ENCODE measurements at places on chromosomes 7 and 10. TPM values are rescaled to one million over a fixed set of nuclear protein-coding genes. Genes with fewer than 3 reads are reported as not detected.

DNA sequence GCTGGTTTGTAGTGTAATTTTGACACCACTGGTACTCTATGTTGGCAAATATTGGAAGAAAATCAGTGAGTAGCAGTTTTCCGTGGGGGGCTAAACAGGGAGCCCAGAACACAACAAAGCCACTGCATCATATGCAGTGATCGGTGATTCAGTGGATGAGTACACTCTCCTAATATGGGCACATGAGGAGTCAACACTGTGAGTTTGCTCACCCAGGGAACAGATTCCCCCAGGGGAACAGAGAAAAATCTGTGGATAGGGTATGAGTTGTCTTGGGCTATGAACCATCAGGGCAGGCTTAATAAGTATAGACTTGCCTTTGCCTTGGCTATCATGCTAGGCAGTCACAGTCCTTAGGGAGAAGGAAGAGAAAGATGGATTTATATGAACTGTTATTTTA is 227.7 kb upstream of the SEMA3E start:
- no peak for DNase-seq

- DNase-seq: no peak
Observed at GRCh38 chr7:36919738-36920137, 195.4 kb upstream of the AOAH start.

DNA sequence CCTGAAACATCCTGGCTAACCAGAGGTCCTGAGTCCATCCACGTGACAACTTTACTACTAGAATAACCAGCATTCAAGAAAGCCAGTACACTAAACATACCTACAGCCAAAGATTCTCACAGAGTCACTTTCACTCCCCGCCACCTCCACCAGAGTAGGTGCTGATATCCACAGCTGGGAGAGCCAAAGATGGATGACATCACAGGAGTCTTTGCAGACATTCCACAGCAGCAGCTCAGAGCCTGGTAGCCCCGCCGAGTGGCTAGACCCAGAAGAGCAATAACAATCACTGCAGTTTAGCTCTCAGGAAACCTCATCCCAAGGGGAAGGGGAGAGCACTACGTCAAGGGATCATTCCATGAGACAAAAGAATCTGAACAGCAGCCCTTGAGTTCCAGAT is 13.5 kb upstream of the ADAM22 start:
- no peak for DNase-seq

DNA sequence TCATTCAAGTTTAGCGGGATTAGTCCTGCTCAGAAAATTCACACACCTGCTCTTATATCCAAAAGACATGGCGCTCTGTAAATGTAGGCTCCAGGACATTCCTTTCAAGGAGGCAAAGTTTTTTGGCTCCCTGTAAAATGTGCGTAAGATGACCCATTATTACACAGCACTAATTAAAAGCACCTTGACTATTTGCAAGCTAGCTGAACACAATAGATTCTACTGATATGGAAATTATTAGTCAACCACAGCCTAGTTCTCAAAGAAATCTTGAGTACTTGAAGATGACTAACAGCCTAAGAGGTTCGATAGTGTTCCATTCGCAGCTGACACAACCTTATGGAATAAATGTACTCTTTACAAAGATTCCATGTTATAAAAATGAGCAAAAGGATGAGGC is 175.2 kb downstream of the BMPER start:
- DNase-seq: no peak

Gene RAB19
- total RNA-seq: not detected

Gene TMEM72
- total RNA-seq: not detected
